BJ (cell line): ENCODE measurements at places on chromosomes 16 and 17.

DNA sequence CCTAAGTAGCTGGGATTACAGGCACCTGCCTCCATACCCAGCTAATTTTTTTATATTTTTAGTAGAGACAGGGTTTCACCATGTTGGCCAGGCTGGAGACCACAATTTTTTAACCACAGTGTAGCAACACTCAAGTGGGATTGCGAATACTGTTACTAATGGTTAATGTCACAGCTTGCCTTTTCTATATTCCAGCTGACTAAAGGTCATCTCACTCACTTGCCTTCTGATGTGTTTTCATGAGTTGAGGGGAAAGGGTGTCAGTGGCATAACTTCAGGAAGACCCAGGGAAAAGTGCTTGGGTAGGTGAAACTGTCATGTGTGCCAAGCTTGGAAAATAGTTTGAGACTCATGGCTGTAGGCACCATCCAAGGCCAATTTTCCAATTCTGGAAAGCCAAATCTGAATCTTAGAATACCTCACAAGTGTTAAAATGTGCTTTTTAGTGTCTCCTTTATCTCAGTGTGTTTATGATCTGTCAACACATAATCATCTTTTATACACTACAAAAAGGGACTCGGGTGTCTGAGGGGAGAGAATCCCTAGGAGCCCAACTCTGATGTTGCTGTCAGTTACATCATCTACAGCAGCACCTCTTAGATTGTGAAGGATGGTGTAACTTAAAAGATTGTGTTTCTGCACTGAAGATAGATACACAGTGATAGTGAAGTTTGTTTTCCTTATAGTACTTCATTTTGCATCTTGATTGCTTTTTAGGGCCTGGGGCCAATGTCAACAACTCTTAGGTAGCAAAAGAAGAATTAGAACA lies 27.1 kb downstream of the OGFOD1 start:
- DNase-seq: no peak

DNA sequence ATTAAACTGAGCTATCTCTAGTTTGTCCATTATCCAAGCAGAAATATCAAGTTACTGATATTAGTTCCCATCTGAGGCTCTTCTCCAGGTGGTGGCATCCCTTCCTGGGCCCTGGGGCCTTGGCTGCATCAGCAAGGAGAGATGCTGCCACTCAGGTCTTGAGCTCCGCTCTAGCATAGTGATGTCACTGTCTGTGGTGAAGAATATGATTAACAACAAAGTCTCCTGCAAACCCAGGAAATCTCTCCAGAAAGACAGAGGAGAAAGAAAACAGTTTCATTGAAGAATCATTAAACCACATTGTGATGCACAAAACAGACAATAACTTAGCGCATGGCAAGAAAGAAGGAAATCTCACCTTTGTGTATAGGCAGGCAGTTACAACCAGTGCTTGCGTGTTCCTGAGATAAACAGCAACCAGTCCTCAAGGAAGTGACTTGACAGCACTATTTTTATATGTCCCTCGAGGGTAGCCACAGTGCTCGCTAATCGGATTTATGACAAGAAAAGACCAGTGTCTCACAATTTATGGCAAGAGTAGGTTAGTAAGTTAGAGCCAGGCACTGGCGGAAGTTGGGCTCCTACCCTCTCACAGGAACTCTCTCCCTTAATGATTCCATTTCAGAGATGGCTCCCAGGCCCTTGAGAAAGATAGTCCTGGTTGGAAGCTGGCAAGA lies 151.1 kb downstream of the AHSP start:
- DNase-seq: no peak

DNA sequence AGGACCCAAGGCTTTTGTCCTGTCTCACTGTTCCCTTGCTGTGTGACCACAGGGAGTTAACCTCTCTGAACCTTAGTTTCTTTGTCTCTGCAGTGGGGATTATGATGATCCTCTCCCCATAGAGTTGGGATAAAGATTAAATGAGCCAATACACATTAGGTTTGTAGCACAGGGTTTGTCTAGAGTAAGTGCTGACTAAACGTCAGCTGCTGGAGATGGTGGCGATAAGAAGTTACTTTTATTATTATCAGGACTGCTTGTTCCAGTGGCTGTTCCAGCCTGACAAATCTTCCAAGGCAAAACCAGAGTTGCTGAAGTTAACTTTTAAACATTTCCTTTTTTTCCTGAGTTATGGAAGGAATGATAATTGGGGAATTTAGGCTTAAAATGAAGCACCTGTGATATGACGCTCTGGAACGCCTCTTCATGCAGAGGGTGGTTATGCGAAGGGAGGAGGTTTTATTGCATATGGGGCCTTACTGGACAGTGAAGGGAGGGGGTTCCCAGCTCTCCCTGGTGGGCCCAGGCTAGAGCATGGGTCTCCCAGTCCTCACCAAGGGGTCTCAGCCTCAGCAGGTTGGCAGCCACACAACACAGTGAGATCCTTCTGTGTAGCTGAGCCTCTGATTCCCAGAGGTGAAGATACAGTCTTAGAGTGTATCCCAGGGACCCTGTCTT lies 35.8 kb downstream of the PLCG2 start:
- DNase-seq: no peak

DNA sequence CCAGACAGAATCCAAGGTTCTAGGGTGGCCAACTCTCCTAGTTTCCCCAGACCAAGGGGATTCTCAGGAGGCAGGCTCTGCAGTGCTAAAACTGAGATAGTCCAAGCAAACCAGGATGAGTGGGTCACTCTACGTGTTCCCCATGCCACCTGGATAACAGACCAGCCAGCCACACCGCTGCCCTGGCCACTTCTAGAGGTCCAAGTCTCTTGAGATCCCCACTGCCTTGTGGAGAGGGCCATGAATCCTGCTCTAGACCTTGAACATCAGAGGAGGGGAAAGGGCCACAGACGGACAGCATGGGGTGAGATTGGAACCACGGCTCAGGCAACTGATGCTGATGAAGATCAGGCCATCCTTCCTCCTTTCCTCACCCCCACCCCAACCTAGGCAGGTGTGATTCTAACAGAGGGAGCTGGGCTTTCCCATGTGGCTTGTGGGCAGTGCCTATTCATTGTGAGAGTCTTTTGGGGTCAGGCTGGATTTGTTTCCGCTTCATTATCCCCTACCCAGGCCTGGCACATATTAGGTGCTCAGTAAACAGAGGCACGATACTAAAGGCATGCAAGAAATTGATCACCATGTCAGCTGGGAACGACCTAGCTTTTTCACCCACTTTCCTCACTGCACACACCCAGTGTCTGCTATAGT lies 16.8 kb upstream of the TVP23A start:
- DNase-seq: no peak

DNA sequence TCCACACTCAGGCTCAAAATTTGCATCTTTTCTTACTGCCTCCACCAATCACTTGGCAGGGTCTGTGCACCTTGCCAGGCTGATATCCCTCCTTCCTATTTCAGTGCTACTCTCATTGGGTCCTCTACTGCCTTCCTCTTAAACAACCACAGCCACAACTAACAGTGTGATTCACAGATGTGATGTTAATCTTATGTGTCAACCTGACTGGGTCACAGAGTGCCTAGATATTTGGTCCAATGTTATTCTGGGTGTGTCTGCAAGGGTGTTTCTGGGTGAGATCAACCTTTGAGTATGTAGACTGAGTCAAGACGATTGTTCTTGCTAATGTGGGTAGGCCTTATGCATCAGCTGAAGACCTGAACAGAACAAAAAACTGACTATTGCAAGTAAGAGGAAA lies 51.3 kb upstream of the IRX6 start:
- no peak for DNase-seq

DNA sequence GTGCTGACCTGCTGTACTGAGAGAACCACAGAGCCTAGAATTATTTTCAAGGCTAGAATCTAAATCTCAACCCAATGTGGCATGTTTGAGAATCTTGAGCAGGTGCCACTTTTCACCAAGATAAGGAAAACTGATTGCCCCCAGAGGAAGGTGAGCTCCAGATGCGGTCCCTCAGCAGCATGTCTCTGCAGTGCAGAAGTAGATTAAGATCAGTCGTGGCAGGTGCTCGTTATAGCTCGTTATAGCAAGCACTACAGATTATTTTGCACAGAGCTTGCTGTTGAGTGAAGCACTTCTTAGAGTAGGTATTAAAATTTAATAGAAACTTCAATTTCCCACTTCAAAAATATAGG lies 176.0 kb downstream of the AATF start:
- no peak for DNase-seq

- no peak for DNase-seq
Measured at GRCh38 chr17:62085511-62086408, 20.7 kb upstream of the MED13 start.

GRCh38 chr17:17207998-17208397 lies 1.9 kb upstream of the PLD6 start:
- no peak for DNase-seq

- DNase-seq: no peak
Measured at GRCh38 chr16:88451586-88452481, 1.2 kb upstream of the ZFPM1 start.

DNA sequence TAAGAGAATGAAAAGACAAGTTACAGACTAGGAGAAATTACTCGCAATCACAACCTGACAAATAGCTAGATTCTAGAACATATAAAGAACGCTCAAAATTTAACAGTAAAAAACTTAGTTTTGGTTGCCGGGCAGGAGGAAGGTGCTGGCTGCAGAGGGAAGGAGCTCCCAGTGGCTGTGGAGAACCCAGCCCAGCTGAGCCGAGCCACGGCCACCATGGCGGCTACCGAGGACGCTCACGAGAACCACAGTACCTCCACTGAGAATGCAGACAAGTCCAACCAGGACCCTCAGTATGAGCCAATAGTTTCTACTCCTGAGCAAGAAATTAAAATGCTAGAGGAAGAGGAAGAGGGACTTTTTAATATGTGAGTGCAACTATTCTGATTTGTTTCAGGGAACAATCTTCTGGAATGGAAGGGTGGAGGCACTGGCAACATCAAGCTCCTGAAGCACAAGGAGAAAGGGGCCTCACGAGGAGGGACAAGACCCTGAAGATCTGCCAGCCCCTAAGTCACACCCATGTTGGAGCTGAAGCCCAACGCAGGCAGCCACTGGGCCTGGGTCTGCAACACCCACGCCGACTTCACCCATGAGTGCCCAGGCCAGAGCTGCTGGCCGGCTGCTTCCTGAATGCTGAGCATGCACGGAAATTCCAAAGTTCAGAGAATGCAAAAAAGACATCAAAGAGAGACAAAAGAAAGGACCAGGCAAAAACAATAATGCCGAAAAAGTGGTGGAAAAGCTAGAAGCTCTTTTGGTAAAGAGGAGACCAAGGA lies 55.0 kb downstream of the DNAH17 start:
- DNase-seq: no peak

DNA sequence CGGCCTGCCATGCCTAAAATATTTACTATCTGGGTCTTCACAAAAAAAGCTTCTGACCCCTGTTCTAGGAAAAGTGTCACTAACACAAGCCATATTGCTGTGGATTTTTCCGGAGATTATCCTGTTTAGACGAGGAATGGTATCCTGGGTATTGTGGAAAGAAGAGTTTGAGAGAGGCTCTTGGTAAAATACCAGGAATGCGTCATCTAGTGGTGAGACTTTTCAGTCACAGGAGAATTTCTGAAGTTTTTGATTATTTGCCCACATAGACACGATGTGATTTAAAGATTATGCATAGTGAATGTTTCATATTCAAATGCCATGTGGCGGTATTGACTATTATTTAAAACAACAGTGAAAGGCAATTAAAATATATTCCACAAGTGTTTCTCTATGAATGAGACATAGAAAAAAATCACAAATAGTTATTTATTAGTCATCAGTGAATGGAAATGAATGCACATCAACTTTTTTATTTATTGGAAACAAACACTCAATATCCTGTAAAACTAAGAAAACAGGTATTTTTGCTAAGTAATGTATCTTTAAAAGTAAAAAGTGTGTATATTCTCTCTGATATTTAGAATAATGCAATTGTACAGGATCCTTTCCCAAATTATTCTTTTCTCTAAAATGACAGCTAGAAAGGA lies 7.8 kb downstream of the KRT28 start:
- DNase-seq: no peak

DNA sequence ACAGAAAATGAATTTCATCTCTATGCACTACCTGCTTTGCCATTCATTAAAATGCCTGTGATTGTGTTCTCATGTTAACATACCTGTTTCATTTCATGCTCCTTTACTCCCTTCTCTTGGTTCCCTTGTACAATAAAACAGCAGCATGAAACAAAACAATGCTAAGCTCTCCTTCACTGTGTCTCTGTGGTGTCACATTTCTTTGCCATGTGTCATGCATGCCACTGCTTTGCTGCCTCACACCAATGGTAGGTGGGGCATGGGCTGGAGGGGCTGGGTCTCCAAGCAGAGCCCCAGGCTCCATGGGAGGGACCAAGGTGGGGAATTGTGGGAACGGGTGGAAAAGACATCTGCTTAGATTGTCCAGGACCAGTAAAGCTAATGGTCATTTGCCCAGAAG lies 83.6 kb downstream of the RGS9 start:
- no peak for DNase-seq

- no peak for DNase-seq
Measured at GRCh38 chr17:82331345-82331939, 2.1 kb downstream of the SECTM1 start.

DNA sequence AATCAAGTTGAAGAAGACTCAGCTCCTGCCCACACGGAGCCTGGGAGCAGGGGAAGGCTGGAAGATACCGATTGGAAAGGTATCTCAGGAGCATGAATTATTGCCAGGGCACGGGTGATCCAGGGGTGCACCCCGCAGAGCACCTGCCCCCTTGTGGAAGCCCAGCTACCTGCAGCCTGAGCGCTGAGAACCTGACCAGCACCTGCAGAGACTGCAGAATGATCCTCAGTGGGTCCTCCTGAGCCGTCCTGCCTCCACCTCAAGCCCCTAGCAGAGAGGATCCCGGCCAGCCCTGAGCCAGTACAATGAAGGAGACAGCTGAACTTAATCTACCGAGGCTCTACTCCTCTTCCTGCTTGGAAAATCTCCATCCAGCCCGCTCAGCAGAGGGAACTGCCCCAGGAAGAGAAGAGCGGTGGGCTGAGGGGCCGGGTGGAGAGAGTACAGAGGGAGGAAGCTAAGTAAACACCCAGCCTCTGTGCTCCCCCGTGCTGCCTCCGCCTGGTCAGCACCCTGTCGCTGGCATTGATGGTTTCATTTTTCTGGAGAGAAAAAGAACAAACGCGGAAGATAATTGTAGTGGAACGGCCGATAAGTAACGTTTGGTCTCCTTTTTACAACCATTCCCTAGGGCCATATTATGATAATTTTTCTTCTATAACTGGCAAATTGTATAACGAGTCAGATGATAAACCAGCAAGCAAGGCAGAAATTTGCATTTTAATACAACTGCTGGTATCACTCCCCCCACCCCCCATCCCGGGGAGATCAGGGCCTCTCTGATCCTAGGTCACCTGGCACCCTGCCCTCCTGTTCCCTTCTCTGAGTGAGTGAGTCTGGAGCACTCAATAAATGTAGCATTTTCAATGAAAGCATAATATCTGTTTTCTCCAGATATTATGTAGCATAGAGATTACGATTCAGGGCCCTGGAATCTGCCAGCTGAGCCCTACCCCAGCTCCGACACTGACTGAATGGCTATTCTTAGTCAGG lies 204.5 kb upstream of the RPL38 start:
- DNase-seq: no peak

GRCh38 chr17:67400193-67400592 lies 23.1 kb downstream of the PITPNC1 start:
- DNase-seq: no peak
